Sigmoid colon (tissue), 7 donors: ENCODE measurements at places on chromosomes 3 and 15.
A peak's percentile ranks its signal among the peaks of the same experiment; 100 is the strongest.

GRCh38 chr15:74906067-74906449 lies 593 bp downstream of the FAM219B start:
- peak; percentile 71 for DNase-seq

GRCh38 chr3:81716870-81717509 lies 44.5 kb downstream of the GBE1 start:
- no peak for DNase-seq

- no peak for DNase-seq
These were observed 894.6 kb downstream of the PLOD2 start for GRCh38 chr3:145266368-145266767.

GRCh38 chr15:64883100-64883581 lies 28.6 kb upstream of the ANKDD1A start:
- DNase-seq = no peak

- no peak for DNase-seq
These were observed 195.4 kb upstream of the WNT5A start for GRCh38 chr3:55682461-55682860.

DNA sequence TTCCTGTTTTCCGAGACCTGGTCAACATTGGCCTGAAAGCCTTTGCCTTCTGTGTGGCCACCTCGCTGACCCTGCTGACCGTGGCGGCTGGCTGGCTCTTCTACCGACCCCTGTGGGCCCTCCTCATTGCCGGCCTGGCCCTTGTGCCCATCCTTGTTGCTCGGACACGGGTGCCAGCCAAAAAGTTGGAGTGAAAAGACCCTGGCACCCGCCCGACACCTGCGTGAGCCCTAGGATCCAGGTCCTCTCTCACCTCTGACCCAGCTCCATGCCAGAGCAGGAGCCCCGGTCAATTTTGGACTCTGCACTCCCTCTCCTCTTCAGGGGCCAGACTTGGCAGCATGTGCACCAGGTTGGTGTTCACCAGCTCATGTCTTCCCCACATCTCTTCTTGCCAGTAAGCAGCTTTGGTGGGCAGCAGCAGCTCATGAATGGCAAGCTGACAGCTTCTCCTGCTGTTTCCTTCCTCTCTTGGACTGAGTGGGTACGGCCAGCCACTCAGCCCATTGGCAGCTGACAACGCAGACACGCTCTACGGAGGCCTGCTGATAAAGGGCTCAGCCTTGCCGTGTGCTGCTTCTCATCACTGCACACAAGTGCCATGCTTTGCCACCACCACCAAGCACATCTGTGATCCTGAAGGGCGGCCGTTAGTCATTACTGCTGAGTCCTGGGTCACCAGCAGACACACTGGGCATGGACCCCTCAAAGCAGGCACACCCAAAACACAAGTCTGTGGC lies 16.9 kb downstream of the TMEM43 start:
- DNase-seq = no peak

DNA sequence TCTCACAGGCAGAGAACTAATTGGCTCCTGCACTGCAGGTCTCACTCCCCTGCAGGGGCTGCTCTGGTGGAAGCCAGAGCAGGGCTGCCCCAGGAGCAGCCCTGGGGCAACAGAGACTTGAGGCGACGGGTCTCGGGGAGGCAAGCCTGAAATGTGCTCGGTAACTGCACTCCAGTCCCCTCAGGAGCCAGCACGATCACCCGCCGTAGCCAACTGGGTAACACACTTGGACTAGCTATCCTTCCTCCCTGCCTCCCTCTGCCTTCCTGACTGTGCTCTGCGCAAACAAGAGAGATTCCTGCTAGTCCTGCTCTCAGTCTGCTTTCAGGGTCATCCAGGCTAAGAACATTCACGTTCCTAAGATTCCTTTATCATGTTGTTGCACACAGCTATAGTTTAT lies 140.7 kb upstream of the NSMCE3 start:
- DNase-seq = no peak

DNA sequence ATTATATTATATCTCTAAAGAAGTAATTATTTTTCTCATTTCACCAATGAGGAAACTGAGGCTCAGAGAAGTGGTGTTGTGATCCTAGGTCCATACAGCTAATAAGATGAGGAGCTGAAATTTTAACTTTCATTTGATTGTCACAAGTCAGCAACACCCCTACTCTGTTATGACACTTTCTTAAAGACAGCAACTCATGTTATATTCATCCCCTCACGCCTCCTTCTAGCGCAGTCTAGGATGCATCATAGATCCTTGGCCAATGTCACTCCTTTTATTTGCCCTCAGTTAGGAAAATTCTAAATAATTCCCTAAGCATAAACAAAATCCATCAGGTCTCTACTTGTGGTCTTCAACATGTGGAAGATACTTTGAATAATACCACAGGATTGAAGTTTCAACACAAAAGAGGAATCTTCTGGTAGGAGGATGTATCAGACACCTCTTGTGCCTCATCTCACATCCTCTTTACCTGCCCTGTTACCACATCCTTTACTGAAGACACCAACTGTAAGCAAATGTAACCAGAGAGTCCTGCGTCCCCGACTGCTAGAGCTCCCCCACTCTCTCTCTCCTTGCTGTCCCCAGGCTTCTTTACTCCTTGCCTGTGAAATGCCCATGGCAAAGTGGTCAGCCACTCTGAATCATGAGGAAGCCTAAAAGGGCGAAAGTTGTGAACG lies 53.7 kb downstream of the TRIM42 start:
- no peak for DNase-seq

- no peak for DNase-seq
These were observed 106.7 kb upstream of the THRB start for GRCh38 chr3:24601066-24601939.

DNA sequence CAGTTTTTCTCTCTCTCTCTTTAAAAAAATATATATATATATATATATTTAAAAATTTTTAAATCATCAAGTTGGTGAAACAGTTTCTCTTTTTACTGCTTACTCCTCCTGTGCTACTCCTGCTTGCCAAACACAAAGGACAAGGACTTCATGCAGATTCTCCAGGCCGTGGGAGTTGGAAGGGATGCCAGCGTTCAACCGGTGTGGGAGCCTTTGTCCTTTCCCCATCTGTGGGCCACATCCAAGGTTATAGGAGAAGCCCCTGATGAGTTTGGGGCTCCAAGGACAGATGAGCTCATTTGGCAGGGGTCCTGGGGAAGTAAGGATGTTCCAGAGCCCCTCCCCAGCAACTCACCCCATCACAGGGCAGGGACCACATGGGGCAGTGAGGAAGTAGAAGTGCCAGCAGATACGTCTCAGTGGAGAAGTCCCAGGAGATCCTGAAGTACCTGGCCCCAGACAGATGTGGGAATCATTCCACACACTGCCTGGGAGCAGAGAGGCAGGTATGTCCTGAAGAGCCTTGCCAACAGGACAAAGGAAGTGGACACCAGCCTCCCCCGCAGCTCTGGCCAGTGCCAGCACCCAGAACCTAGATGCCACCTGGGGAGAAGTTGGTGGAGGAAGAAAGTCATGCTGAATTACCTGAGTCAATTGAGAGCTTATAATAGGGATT lies 36.6 kb downstream of the CCK start:
- no peak for DNase-seq

- DNase-seq = no peak
These were observed 19.7 kb downstream of the TFDP2 start for GRCh38 chr3:142129516-142130171.

GRCh38 chr15:80447077-80447476 lies 42.9 kb downstream of the ARNT2 start:
- DNase-seq = no peak

DNA sequence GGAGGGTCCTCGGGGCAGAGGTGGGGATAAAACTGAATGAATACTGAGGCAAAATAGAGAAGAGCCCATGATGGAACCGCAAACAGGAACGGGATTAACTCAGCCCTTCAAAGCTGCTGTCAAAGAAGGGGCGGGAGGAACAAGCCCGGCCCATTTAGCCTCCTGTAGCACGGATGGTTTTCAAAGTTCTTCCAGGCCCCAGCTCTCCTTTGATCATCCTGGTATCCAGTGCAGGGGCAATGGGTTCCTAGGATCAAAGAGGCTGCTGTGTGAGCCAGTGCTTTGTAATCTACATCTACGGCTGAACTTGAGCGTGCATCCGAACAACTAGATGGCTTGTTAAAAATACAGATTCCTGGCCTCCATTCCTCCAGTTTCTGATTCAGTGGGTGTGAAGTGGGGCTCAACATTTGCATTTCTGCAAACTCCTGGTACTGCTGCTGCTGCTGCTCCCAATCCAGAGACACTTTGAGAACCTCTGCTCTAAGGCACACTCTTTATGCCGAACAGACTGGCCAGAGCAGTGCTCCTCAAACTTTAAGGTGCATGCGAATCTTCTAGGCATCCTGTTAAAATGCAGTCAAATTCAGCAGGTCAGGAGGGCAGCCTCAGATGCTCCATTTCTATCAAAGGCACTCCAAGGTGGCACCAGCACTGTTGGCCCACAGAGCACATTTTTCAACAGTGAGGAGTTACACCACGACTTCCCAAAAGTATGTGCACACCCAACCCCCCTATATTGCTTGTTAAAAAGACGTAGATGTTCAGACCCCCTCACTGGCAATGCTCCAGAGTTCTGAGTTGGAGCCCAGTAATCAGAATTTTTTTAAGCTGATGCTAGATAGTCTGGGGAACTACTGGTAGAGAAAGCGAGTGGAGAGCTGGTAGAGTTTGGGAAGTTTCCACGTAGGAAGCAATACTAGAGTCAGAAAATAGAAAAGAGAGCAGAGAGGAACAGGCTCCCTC lies 5.6 kb downstream of the GALNT15 start:
- DNase-seq = no peak

DNA sequence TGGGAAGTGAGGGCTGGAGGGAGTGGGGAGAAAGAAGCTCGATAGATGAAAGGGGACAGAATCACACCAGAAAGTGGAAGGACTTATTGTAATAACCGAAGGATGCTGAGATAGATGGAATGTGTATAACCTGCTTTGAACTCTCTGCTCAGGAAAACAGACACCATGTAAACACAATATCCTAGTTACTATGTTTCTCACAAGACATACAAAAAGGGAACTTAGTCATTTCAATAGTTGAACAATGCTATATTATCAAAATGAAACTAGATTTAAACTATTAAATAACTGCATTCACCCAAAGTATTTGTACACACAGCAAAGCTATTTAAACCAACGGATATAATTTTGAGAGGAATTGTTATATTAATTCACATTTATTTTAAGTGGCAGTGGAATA lies 108.3 kb upstream of the GADL1 start:
- DNase-seq = no peak

DNA sequence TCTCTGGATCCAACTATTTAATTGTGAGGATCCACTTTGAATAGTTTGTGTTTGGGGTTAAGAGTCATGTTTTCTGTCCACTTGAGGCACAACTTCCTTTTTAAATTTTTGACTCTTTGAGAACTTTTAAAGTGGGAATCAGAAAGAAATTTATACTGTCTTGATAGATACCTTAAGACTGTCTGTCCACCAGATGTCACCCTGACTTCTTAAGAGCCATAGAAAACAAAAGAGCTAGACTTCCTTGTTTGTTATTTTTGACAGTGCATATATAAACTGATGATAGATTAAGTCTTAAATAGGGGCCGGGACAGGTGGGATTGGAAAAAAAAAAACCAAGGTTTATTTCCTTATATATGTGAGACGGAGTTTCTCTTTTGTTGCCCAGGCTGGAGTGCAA lies 52.1 kb upstream of the WDR72 start:
- DNase-seq = no peak

DNA sequence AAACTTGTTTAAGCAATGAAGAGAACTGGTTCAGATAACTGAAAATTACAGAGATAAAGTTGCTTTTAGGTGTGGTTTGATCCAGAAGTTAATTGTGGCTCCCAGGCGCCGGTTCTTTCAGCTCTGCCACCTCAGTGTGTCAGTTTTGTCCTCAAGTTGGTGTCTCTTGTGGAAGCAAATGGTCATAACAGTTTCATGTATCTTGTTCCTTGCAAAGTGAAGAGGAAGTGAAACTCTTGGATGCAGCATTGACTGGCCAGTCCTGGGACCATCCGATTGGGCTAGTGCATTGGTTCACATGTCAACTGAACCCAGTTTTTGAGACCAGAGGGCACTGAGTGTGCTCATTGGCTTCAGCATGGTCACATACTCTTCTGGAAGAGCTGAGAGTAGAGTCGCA lies 181.4 kb upstream of the GRM7 start:
- DNase-seq = no peak

GRCh38 chr15:52252781-52253180 lies 42.8 kb downstream of the MYO5C start:
- no peak for DNase-seq

DNA sequence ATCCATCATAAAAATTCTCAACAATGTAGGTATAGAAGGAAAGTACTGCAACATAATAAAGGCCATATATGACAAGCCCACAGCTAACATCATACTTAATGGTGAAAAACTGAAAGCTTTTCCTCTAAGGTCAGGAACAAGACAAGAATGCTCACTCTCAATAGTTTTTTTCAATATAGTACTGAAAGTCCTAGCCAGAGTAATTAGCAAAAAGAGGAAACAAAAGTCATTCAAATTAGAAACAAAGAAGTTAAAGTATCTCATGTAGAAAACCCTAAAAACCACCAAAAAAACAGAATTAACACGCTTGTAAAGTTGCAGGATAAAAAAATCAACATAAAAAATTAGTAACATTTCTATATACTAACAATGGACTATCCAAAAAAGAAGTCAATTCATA lies 61.8 kb downstream of the MYH15 start:
- DNase-seq = no peak

- DNase-seq = no peak
These were observed 24.8 kb downstream of the MYO1E start for GRCh38 chr15:59347915-59348314.

- DNase-seq = no peak
These were observed 139.4 kb upstream of the NUDT16 start for GRCh38 chr3:131242201-131242600.

GRCh38 chr3:2992534-2992933 lies 117.6 kb downstream of the IL5RA start:
- no peak for DNase-seq

DNA sequence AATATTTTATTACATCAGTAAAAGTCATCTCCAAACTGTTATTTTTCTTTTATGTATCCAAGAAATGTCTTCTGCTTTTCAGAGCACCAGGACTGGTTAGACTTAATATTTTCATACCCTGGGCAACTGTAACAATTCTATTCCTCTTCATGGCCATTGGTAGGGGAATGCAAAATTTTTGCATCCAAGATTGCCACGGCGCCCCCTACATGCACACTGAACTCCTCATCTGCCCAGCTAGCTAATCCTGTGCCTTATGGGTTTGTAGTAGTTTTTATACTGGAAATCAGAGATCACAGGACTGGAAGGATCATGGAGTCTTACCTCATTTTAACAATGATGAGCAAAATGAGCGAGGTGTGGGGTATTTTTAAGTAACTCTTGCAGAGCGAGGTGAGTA lies 74.2 kb downstream of the CRTC3 start:
- DNase-seq = no peak

DNA sequence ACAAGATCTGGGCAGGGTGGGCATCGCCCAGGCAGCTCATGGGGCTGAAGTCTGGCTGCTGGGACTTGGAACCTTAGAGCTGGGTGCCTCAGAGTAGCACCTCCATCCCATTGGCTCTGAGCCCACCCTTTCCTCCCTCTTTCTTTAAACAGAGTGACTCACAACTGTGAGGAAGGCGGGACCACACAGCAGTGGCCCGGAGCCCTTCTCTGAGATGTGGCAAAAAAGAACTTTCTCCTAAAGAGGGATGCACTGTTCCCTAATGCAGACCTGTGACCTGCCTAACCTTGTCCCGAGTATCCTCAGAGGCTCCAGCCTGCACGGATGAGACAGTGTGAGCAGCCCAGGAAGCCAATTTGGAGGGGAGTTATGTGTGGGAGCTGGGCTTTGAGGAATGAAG lies 23.6 kb downstream of the PRR20G start:
- DNase-seq = no peak
